Sciatic nerve (tissue), 2 donors: ENCODE measurements at places on chromosomes 7 and 10. TPM values are rescaled to one million over a fixed set of nuclear protein-coding genes. Genes with fewer than 3 reads are reported as not detected.

The ELN gene
- 62.8 TPM for total RNA-seq

The FRMD4A gene
- total RNA-seq, result 98.0 TPM

The KCNMA1 gene
- total RNA-seq, result 10.7 TPM

The KIAA1217 gene
- total RNA-seq, result 84.6 TPM

The AFAP1L2 gene
- total RNA-seq, result 144 TPM

The FEZF1 gene
- not detected for total RNA-seq

The ACSL5 gene
- total RNA-seq, result 11.3 TPM

The GJD4 gene
- total RNA-seq, result not detected

The CCDC7 gene
- 75.8 TPM for total RNA-seq

The OR2A1 gene
- 0.22 TPM for total RNA-seq

The ANKRD61 gene
- total RNA-seq, result 0.27 TPM

The AGAP5 gene
- 14.4 TPM for total RNA-seq

The RAB19 gene
- total RNA-seq, result not detected

The PDK4 gene
- 61.9 TPM for total RNA-seq

The CDNF gene
- total RNA-seq, result 3.5 TPM

The CTTNBP2 gene
- total RNA-seq, result 21.5 TPM

The MSMB gene
- not detected for total RNA-seq

The BMPER gene
- 18.8 TPM for total RNA-seq

The RELN gene
- total RNA-seq, result 168 TPM

The LLCFC1 gene
- not detected for total RNA-seq

The OR2A5 gene
- total RNA-seq, result not detected

The STEAP2 gene
- total RNA-seq, result 65.2 TPM

The TMEM225B gene
- 3.5 TPM for total RNA-seq

The ACBD7 gene
- total RNA-seq, result 13.1 TPM

The GBX1 gene
- total RNA-seq, result not detected

The SRI gene
- 132 TPM for total RNA-seq

The DNAJC12 gene
- total RNA-seq, result 5.1 TPM

The OR9A2 gene
- 0.71 TPM for total RNA-seq

The TYW1B gene
- 4.8 TPM for total RNA-seq

The LRGUK gene
- total RNA-seq, result 0.76 TPM

The UCMA gene
- total RNA-seq, result not detected

The ATP6V1F gene
- 89.6 TPM for total RNA-seq

The TMEM139 gene
- total RNA-seq, result 10.9 TPM

The FBXL13 gene
- total RNA-seq, result 2.5 TPM

The ACHE gene
- total RNA-seq, result 0.94 TPM

The PAOX gene
- total RNA-seq, result 9.6 TPM

The CPN1 gene
- total RNA-seq, result not detected

The OR2A7 gene
- 3.7 TPM for total RNA-seq

The UCN3 gene
- not detected for total RNA-seq

The CNNM1 gene
- not detected for total RNA-seq

The SPDYE8 gene
- not detected for total RNA-seq

The ABCB1 gene
- total RNA-seq, result 21.0 TPM

The DGKB gene
- total RNA-seq, result 3.6 TPM

The TSPAN14 gene
- total RNA-seq, result 103 TPM

The WNT2 gene
- 0.31 TPM for total RNA-seq

The MINDY3 gene
- total RNA-seq, result 34.5 TPM

The FHIP2A gene
- total RNA-seq, result 44.8 TPM

The FOXI2 gene
- total RNA-seq, result 0.40 TPM

The RBM20 gene
- total RNA-seq, result 0.67 TPM

The ASZ1 gene
- total RNA-seq, result not detected

The AOC1 gene
- not detected for total RNA-seq

The DOCK4 gene
- total RNA-seq, result 51.2 TPM

The HOXA10 gene
- total RNA-seq, result 11.2 TPM

The KLLN gene
- 0.98 TPM for total RNA-seq
